ENCODE measurements at places on chromosomes 16 and 17. TPM values are rescaled to one million over a fixed set of nuclear protein-coding genes. Genes with fewer than 3 reads are reported as not detected.

Gene EFNB3
- total RNA-seq: 14.1 TPM

Gene NDRG4
- total RNA-seq: 73.2 TPM

Gene TSPOAP1
- 31.3 TPM for total RNA-seq

Gene SOST
- total RNA-seq: not detected

Gene KRTAP9-1
- not detected for total RNA-seq

Gene KRTAP1-5
- total RNA-seq: not detected

GRCh38 chr17:82838386-82839063, 1.3 kb downstream of the ZNF750 start:
- peak; percentile 45 for DNase-seq

- DNase-seq: peak; percentile 96
Measured at GRCh38 chr16:28935924-28936783, 4.4 kb downstream of the CD19 start.

- DNase-seq: no peak
Measured at GRCh38 chr16:70740914-70741782, 55.3 kb upstream of the MTSS2 start.

DNA sequence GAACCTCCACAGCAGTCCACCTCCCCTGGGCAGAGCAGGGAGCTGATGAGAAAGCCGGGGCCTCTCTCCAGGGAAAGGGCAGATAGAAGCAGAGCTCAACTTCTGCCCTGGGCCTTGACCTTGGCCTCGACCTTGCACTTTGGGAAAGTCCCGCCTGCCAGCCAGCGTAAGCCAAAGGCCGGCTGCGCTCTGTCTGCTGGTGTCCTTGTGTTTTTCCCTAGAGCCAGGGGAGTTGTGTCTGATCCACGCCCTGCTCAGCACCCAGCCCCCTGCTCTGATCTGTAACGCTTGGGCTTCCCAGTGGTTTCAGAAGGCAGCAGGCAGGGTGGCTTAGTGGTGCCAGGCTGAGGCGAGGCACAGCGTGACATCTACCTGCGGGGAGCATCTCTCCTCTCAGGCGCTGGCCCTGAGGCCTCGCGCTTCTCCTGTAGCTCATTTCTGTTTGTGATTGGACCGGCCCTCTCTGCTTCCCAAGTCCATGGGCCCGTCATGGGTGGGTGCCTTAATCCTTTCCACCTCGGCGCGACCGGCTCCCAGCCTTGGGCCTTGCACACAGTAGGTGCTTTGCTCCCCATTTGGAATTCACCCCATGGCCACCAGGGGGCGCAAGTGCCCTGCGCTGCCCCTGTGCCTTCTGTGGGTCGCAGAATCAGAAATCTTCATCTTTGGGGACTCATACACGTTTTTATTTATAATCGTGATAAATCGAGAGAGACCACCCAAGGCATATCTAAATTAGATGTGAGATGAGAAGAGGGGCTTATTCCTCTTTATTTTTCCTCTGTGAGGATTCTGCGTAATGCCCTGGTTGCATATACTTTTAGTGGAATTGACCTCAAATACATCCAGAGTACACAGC, 24.2 kb downstream of the SGSH start:
- DNase-seq: peak; percentile 87

DNA sequence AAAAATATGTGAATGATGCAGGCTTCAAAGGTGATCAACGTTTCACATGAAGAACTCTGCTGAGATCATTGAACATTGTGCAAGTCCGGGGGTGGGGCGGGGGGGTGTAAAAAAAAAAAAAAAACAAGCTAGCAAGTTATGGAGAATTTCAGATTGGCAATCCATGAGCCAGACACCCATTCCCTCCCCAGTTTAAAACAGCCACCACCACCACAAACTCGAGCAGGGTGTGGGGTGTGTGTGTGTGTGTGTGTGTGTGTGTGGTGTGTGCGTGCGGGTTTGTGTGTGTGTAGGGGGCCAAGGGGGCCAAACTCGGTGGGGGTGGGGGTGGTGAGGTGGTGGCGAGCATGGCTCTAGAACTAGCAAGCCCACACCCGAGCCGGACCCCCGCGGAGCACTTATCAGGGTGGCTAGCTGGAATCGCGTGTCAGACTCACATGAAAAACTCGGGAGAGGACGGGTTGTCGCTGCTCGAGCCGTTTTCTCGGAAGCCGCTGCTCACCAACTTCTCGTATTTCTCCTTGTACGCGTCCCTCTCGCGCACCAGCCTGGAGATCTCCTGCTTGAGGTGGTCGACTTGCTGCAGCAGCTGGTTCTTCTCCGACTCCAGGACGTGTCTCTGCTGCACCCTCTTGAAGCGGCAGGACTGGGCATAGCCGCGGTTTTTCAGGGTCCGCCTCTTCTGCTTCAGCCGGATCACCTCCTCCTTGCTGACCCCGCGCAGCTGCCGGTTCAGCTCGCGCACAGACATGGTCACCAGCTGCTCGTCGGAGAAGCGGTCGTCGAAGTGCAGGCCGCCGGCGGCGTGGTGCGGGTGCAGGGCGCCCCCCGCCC, 2.0 kb downstream of the MAF start:
- DNase-seq: peak; percentile 91

DNA sequence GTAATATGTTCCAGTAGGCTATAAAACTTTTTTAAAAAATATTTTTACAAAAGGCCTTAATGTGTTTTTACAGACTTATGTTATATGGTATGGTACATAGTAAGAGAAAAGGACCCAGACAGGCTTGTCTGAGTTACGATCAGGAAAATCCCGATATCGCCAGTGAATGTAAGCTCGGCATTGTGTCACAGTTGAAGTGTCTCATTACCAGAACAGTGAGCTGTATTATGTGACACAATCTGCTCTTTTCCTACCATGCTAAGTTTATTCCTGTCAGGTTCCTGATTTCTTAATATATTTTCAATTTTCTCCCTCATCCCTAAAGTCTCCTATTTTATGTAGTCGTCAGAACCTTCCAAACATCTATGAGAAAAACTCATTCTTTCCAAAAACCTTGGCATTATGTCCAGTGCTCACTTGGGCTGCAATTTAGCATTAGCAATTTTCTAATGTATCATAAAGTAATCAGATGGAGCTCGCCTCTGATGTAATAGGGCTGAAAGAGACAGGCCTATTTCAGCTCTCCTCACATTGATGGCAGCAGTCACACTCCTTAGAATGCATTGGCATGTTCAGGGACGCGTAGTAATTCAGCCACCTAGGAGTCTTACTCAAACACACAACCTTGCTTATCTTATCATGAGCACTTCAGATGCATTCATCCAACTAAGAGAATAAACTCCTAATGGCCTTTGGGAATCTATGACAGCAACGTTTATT, 147.6 kb upstream of the NOG start:
- no peak for DNase-seq

DNA sequence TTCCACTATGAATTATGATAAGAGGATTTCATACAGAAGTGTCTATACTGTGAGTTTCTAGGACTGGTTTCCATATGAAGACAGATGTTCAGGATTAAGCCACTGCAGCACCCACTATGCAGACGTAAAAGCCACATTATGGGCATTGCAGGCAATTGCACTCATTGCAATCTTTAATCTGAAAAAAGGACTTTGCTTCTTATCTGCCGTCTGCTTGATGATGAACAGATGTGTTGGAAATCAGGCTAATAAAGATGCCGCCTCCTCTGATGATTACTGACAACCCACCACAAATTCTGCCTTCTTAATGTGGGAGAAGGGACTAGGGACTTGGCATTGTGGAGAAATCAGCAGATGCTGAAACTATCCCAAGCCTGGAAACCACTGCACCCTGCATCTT, 276.9 kb downstream of the IRF8 start:
- no peak for DNase-seq

- peak; percentile 1 for DNase-seq
Measured at GRCh38 chr16:28000314-28001169, 63.0 kb downstream of the GSG1L start.

DNA sequence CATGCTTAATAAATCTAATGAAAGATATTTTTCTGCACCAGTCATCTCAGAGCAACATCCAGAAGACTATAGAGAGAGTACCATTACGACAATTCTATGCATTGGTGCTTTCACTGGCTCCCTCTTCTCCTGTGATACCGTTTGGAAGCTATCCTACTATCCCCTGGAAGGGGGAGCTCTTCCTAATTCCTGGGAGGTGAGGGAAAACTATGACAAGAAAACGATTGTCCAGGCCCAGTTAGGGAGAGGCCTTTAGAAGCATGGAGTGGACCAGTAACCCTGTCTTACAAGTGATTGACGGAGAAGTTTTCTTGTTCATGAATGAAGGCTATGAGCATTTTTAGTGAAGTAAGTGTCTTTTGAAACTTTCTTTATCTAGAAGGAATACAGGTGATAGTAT, 150.2 kb downstream of the TANC2 start:
- peak; percentile 61 for DNase-seq

- DNase-seq: no peak
Measured at GRCh38 chr17:5640726-5641125, 56.4 kb upstream of the NLRP1 start.

DNA sequence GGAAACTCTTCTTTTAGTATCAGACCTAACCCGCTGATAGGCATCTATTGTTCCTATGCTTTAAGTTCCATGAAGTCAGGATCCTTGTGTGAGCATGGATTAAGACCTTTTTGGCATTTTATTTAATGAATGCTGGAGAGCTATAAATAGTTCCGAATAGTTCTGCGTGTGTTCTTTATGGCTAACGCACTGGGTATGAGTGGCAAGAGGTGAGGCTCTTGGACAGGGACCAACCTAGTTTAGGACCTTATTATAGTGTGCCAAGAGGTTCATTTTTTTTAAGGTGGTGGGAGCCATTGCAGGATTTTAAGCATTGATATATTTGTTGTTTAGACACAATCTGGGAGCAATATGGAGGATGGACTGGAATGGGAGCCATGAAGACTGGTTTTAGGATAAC, 71.8 kb downstream of the KPNA2 start:
- no peak for DNase-seq

DNA sequence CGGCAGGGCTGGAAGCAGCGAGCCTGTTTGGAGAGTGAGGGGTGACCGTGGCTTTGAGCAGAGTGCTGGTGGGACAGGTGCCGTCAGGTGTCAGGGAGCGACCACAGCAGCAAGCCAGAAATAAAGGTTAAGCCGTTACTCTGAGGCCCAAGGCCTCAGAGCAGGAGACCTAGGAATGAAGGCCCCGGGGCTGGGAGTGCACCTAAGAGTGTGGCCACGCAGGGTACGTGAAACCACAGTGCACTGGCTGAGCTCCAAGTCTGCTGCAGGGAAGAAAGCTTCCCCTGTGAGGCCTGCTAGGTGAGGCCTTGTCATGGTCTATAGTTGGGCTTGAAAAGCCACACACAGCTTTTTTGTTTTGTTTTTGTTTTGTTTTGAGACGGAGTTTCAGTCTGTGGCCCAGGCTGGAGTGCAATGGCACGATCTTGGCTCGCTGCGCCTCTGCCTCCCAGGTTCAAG, 8.7 kb downstream of the CLUAP1 start:
- DNase-seq: peak; percentile 17

- no peak for DNase-seq
Measured at GRCh38 chr16:24853830-24854229, 8.1 kb downstream of the SLC5A11 start.

DNA sequence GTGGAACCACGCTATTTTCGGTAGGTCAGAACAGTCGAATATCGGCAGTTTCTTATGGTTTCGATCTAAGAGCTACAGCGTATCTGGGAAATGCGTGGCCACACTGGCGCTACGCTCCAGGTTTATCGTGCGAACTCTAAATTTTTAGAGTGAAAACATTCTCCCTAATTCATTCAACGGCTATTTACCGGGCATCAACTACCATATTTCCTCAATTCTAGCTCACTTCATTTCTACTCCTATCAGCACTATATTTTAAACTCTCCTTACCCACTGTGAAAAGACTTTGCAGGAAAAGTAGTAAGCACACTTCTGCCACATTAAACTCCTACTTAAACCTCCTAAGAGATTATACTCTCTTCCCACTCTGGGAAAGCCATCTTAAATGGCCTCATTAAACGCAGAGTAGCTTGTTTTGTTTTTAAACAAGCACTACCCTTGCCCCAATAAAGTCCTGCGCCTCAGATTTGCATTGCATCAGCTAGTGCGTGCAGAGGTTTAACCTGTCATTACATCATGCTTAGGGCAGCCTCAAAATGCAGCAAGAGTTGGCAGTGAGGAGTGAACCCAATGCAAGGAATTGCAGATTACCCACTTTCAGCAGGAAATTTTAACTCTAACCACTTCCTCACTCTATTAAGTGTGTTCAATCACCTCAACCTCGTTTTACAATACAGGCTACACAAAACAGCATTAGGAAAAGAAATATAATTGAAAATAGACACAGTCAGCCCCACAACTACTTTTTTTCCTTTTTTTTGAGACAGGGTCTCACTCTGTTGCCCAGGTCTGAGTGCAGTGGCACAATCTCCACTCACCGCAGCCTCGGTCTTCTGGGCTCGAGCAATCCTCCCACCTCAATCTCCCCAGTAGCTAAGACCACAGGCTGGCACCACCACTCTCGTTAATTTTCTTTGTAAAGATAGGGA, 18.8 kb downstream of the SIAH1 start:
- DNase-seq: peak; percentile 72

GRCh38 chr17:34610039-34610438, 30.7 kb downstream of the TMEM132E start:
- no peak for DNase-seq

GRCh38 chr17:45915263-45915662, 20.9 kb downstream of the MAPT start:
- no peak for DNase-seq

DNA sequence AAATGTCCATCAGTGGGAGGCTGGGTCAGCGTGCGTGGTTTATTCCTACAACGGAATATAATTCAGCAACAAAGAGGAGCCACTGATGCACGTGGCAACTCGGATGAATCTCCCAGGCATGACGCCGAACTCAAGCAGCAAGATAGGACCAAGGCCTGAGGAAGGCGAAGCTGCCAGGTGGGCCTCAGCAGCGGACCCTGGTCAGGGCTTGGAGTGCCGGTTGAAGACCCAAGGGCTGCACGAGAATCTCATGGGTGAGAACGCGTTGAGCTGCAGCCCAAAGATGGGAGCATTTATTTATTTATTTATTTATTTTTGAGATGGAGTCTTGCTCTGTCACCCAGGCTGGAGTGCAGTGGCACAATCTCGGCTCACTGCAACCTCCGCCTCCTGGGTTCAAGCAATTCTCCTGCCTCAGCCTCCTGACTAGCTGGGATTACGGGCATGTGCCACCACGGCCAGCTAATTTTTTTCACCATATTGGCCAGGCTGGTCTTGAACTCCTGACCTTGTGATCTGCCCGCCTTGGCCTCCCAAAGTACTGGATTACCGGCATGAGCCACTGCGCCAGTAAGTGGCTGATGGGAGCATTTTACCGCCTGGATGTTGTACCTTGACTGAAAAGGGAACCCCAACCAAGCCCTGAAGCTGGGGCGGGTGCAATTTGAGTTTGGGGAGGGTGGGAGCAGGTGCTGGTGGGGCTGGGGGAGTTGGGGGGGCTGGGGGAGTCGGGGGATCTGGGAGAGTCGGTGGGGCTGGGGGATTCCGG, 18.1 kb upstream of the BAHCC1 start:
- DNase-seq: no peak

GRCh38 chr16:2213817-2214718, 572 bp downstream of the PGP start:
- DNase-seq: no peak

GRCh38 chr16:83954577-83955016, 1.6 kb downstream of the OSGIN1 start:
- peak; percentile 84 for DNase-seq
